ENCODE measurements at places on chromosomes 12 and 14.

- DNase-seq = peak; percentile 54
Observed at GRCh38 chr14:37901978-37902377, 305.7 kb upstream of the SSTR1 start.

- DNase-seq = no peak
Observed at GRCh38 chr14:44041700-44042099, 465.4 kb downstream of the FSCB start.

DNA sequence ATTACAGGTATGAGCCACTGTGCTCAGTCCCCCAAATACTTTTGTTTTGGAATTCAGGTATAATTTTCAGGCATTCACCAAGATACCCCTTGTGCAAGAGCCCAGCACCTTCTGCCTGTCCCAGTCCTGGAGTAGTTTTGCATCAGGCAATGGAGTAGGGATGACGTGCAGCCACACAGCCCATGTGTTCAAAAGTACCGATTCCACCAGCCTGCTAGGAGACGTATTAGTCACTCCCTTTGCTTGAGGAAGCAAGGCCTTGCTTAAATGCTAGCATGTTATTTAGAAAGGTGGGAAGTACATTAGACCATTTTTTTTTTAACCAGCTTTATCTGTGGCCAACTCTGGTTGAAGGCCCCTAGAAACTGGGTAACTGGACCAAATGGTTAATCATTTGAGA, 15.0 kb upstream of the GALNT16 start:
- no peak for DNase-seq

DNA sequence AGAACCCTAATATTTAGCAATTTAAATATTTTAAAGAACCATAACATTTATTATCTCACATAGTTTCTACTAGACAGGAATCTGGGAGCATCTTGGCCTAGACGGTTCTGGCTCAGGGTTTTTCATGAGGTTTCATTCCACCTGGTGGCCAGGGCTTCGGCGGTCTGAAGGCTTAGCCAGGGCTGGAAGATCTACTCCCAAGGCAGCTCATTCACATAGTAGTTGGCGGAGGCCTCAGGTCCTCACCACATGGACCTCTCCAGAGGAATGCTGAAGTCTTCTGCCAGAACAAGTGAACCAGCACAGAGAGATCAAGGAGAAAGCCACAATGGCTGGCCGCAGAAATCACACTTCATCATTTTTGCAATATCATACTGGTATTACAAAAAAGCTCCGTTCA, 68.2 kb downstream of the SINHCAF start:
- DNase-seq = no peak

- no peak for DNase-seq
Observed at GRCh38 chr12:39010406-39010805, 105.0 kb upstream of the CPNE8 start.

- DNase-seq = no peak
Observed at GRCh38 chr12:41745593-41745992, 399.1 kb downstream of the GXYLT1 start.

DNA sequence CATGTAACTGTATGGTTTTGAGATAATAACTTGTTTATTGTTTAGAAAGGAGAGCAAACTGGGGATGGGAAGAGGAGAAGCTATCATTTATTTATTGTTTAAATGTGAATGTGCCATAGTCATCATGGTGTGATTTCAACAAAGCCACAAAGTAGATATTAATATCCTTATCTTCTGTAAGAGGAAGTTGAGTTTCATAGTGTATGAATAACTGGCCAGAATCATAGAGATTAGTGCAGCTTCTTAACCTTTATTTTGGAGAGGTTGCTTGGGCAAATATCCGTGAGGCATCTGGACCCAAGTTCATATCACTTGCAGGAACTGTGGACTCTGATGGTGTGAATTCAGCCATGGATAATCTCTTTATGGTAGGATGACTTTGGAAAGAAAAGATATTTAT, 26.8 kb upstream of the LYZ start:
- no peak for DNase-seq

DNA sequence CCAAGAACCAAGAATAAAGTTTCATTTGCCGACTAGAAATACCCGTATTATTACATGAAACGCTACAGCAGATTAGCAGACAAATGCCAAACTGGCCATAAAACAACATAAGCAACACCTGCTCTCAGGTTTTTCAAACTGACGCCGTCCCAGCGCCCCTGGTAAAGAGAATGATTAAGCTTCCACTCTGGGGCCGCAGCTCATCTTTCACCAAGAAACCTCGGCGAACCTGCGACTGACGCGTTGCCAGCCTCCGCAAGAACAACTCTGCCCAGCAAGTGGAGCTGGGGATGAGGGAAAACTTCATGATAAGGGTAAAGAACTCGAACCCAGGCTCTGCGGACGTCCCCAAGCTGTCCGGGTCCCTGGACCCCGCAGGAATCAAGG, 530 bp downstream of the ARL1 start:
- peak; percentile 54 for DNase-seq

- DNase-seq = peak; percentile 73
Observed at GRCh38 chr14:54881761-54882401, 20.7 kb downstream of the GCH1 start.

DNA sequence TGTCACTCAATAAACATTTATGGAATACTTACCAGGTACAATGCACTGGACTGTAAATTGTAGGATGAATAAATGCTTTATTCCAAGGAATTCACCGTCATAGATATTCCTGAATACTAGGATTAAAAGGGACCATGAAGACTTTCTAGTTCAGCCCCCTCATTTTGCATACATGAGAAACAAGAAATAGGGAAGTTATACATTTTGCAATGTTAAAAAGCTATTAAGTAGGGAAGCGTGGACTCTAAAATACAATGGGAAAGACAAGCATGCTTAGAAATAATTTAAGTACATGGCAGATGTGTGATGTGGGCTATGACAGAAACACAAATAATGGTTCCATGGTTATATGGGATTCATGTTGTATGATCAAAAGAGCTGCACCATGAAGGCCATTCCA, 89.4 kb upstream of the SYT10 start:
- DNase-seq = no peak

- DNase-seq = no peak
Observed at GRCh38 chr12:24177889-24178288, 228.4 kb upstream of the SOX5 start.

GRCh38 chr14:46404865-46405811, 246.4 kb downstream of the RPL10L start:
- no peak for DNase-seq

GRCh38 chr12:122423258-122424165, 1.0 kb upstream of the CLIP1 start:
- DNase-seq = peak; percentile 46

DNA sequence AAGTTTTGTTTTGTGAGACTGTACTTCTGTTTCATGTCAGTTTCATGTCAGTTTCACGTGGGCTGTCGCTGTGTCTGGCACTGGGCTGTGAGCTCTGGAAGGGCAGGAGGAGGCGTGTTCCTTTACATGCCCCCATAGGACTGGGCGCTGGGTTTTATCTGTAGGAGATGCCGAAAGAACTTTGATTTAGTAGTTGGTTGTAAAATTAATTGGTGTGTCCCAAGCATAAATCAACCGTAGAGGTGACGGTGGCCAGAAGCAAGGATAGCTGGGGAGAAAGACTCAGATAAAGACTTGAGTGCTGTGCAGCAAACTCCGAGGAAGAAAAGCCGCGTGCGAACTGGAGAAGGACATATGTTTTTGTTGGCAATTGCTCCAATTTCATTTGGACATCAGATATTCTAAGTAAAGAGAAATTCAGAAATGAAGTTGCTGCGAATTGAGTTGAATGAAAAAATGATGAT, 182.5 kb downstream of the VRK1 start:
- DNase-seq = no peak

DNA sequence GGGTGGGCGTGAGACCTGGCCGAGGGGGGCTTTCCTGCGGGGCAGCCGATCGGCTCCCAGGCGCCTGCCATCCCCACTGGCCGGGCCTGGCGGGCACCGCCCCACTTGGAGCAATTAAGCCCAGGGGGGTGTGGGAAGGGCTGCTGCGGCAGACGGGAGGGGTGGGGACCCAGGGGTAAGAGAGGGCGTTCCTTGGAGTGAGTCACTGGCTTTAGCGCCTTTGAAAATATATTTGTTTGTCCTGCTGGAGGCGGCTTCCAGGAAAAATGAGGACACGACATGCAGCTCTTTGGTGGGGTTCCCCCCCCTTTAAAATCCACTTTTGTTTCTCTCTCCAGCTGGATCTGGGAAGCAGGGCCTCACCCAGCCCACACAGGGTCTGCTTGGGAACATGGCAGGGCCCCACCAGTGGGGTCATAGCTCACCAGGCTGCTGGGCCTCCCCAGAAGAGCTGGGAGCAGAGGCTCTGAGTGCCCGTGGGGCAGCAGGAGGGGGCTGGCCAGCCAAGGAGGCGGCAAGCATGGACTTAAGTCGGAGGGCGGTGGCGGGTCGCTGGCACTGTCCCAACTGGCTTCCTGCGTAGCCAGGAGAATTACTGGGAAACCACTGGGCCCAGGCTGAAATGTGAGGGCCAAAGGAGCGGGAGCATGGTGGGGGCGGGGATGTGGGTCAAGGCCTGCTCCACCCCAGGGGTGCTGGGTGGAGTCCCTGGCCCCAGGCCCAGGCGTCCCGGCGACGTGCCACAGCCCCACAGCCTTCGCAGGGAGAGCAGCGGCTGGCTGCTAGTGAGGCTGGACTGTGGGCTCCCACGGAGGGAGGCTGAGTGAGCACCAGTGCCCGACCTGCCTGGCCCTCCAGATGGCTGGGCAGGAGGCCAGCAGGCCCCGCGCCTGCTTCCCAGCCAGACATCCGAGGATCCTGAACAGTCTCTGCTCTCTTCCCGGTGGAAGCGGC, 128.0 kb downstream of the RFLNA start:
- DNase-seq = peak; percentile 87

DNA sequence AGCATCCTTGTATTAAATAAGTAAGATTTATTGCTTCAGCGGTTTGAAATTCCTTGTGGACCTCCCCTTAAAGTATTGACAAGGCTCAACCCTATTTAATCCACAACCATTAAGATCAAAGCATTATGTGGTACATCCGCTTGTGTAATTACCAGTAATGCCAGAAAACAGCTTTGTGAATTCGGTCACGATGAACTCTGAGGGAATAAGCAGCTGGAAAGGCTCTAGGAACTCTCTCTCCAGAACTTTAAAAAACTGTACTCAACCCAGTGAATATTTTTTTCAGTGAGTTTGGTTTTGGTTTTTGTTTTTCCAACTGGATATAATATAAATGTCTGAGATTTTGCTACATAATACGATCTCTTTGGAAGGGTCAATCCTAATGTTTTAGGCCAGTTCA, 49.3 kb upstream of the DIO2 start:
- DNase-seq = no peak

GRCh38 chr12:100414739-100415138, 57.9 kb downstream of the SLC17A8 start:
- no peak for DNase-seq

GRCh38 chr12:46711756-46712155, 114.0 kb downstream of the SLC38A4 start:
- DNase-seq = peak; percentile 13

DNA sequence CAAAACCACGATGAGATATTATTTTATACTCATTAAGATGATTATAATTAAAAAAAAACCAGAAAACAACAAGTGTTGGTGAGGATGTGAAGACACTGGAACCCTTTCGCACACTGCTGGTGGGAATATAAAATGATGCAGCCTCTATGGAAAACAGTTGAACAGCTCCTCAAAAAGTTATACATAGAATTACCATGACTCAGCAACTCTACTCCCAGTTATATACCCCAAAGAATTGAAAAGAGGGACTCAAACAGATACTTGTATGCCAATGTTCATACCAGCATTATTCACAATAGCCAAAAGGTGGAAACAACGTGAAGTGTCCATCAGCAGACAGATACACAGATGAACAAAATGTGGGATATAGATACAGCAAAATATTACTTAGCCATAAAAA, 53.1 kb downstream of the TAOK3 start:
- no peak for DNase-seq

DNA sequence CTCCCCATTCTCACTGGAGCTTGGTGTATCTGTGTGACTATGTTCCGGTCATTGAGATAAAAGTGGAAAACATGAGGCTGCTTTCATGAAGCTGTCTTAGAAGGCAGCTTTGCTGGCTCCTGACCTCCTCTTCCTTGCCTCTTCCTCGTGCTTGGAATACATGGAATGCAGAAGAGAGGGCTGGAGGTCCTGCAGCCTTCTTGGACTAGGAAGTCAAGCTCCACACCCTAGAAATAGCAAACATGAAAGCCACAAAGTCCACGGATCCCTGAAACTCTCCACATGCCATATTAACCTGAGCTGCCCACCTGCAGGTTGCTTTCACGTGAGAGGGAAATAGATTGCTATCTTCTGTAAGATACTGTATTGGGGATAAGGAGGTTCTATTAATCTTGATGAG, 51.0 kb downstream of the FZD10 start:
- no peak for DNase-seq

DNA sequence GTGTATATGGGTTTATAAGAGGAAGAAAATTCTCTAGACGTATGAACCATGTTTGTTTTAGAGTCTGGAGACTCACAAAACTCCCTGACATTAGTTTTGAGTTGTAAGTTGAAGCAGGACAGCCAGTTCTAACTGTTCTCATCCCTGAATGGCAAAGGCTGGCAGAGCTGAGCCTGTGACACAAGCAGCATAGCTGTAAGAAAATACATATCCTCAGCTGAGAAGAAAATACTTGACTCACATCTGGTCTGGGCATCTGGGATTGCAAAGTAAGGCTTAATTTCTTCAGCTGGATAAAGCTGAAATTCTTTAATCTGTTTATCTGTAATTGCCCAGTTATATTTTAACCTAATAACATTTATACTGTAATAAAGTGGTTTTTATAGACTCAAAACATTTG, 156.3 kb downstream of the PELI2 start:
- DNase-seq = no peak

- no peak for DNase-seq
Observed at GRCh38 chr12:108342985-108343384, 3.9 kb upstream of the CMKLR1 start.

DNA sequence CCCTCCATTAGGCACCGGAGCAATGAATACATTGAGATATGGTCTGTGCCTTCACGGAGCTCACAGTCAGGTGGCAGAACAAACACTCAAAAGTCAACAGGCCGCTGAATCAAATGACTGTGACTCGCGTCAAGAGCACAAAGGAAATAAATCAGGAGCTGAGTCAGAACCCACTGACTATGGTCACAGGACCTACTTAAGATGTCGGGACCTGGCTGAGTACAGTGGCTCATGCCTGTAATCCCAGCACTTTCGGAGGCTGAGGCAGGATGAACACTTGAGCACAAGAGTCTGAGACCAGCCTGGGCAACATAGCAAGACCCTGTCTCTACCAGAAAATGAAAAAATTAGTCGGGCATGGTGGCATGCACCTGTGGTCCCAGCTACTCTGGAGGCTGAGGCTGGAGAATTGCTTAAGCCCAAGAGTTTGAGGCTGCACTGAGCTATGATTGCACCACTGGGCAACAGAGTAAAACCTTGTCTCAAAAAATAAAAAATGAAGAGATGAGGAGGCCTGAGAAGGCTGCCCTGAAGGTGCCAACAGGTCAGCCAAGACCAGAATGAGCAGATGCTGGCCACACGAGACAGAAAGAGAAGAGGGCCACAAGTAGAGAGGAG, 19.9 kb downstream of the TMEM233 start:
- DNase-seq = peak; percentile 13

- DNase-seq = peak; percentile 87
Observed at GRCh38 chr12:80837342-80837978, 100.3 kb downstream of the LIN7A start.

GRCh38 chr12:80869264-80869663, 68.5 kb downstream of the LIN7A start:
- no peak for DNase-seq
